H1 (cell line): ENCODE measurements at places on chromosomes 2 and 18. TPM values are rescaled to one million over a fixed set of nuclear protein-coding genes. Genes with fewer than 3 reads are reported as not detected.

The GPR55 gene
- not detected in 2 replicates for total RNA-seq

The CHRNA1 gene
- 0.15 TPM in 1 of 2 replicates, not detected in the other for total RNA-seq

DNA sequence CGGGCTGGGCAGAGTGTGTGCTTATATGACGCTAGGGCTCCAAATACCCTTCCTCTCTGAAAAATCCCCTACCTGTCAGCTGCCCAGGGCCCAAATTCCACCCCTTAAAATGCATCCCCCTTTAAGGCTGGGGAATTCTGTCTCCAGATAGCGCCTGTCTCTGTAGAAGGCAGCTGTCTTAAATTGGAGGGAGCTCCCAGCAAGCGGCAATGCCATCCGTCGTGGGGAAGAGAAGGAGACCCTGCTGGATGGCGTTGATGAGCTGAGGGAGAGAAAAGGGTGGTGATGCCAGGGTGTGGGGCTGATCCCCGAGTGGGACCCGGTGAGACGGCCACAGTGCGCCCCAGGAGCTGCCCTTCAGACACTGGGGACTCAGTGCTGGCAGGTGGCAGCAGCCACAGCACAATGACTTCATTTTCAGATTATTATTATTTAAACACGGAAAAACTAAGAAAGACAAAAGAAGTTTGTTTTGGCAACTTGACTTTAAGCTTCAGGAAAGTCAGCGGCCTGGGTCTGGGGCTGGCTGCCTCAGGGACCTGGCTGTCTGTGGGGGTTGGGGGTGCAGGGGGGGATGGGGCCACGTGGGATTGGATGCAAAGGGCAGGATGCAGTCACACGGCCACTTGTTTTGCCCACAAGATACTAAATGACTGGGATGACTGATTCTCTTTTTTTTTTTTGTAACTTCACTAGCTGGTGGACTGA lies 152.8 kb downstream of the TFCP2L1 start:
- peaks cover 16% of the 10 kb centered on the region for H3K4me1 ChIP-seq
- H3K4me3 ChIP-seq, result no peak overlapping the region
- H3K27me3 ChIP-seq, result peaks cover 6% of the 10 kb centered on the region; the same call in 1 of the 2 replicates
- DNase-seq, result no peak

DNA sequence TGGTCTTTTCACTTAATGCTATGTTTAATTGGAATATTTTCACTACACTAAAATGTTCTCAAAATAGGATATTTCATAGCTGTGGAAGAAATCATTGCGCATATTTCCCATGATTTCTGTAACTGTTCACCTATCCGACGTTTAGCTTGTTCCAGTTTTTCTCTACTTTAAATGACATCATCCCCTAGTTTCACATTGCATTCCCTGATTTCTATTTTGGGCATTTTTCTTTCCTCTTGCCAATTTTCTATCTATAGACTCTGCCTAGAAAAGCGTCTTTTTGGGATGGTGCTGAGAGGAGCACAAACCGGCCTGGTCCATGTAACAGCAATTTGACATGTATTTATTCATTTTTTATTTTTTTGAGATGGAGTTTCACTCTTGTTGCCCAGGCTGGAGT lies 163.4 kb downstream of the SH3RF3 start:
- H3K36me3 ChIP-seq, result no peaks in the 10 kb centered on the region
- no peak overlapping the region for H3K4me3 ChIP-seq
- H3K27me3 ChIP-seq, result no peaks in the 10 kb centered on the region
- no peak overlapping the region for H3K27ac ChIP-seq
- H3K4me1 ChIP-seq, result no peaks in the 10 kb centered on the region
- no peak for DNase-seq

DNA sequence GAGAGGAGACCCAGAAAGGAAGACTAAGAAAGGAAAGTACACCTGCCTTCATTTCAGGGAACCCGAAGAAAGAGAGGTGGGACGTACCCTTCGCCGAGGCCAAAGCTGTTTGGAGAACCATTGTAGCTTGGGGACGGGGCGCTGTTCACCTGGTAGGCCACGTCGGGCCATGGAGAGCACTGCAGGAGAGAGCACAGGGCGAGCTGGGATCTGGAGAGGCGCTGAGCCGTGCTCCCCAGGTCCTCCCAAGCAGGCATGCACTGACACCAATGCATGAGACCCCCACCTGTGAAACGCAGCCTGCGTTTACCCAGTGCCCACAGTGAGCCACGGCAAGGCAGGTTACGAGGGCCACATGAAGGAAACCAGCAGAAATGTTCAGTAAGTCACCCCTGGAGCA lies 45.5 kb downstream of the TFCP2L1 start:
- H3K4me1 ChIP-seq, result no peaks in the 10 kb centered on the region
- DNase-seq, result no peak
- no peak overlapping the region for H3K4me3 ChIP-seq
- no peaks in the 10 kb centered on the region for H3K36me3 ChIP-seq
- no peaks in the 10 kb centered on the region for H3K27me3 ChIP-seq
- H3K27ac ChIP-seq, result no peak overlapping the region

The HMSD gene
- 3.0 and 4.8 TPM in 2 replicates for total RNA-seq

DNA sequence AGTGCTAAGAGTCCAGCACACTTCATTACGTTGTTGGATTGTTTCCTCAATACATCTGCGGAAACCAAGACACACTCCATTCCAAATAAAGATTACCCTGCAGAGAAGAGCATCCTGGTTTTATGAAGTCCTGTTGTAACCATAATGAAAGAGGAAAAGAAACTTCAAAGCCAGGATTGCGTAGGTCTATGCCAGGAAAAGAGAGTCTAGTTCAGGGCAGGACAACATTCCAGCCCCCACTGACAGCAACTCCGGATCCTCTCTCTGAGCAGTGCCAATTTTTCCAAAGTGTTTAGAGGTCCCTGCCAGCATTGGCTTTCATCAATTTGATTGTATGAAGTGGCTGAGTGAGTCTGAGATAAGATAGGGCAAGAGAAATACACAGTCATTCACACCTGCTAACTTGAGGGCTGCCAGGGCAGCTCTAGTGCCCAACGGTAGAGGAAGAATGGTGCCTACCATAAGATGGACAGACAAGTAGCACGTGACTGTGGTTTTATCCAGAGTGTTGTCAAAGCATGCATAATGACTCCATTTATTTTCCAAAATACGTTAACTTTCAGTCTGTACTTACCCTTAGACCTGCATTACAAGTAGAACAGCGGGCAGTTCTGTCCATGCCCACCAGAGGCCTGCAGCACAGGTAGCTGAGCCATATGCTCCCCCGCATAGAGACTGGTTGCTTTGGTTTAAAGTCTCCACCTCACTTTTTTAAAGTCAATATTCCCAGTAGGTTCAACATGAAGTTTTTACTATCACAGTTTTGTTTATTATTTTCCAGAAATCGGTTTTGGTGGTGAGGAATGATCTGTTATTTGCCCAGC lies 23.7 kb downstream of the PIEZO2 start:
- DNase-seq, result no peak
- no peaks in the 10 kb centered on the region for H3K27me3 ChIP-seq
- no peak overlapping the region for H3K4me3 ChIP-seq
- H3K4me1 ChIP-seq, result no peaks in the 10 kb centered on the region
- H3K27ac ChIP-seq, result no peak overlapping the region

The SAG gene
- total RNA-seq, result not detected in 2 replicates

DNA sequence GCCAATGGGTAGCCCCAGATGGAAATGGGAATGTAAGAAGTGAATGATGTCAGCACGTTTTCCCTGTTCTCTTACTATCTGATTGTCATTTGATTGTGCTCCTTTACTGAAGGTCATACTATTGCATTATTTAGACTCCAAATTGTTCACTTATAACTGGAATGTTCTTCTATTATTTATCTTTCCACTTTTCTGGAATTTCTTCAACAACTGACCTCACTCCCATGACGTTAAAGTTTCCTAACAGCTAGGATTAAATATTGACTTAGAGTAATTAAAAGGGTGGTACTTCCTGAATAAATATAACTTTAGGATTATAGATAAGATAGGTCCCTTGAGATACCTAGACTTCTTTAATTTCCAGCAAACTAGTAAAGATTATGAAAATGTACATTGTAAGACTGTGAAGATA lies 10.9 kb upstream of the GULP1 start:
- no peak for DNase-seq
- no peaks in the 10 kb centered on the region for H3K36me3 ChIP-seq
- H3K4me1 ChIP-seq, result peaks cover 8% of the 10 kb centered on the region; the same call in 1 of the 2 replicates
- H3K27me3 ChIP-seq, result no peaks in the 10 kb centered on the region

- no peak overlapping the region for H3K27ac ChIP-seq
- H3K36me3 ChIP-seq, result no peaks in the 10 kb centered on the region
- no peak overlapping the region for H3K4me3 ChIP-seq
- H3K27me3 ChIP-seq, result no peaks in the 10 kb centered on the region
Measured at GRCh38 chr2:224909885-224910573, 132.2 kb downstream of the DOCK10 start.

DNA sequence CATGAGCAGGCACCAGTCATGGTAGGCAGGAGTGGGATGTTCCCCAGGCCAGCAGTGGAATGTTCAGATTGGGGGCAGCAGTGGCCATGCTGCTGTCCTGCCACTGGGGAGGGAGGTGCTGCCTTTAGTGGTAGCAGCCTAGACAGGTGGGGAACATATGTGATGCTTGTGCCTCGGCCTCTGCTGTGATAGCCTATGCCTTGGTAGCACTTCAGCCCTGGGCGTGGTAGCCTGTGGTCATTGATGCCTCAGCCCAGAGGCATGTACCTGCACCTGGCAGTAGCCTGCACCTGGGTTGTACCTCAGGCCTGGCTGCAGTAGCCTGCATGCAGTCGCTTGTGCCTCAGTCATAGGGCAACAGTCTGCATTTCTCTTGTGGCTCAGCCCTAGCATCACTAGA lies 7.1 kb downstream of the RFTN2 start:
- H3K36me3 ChIP-seq, result no peaks in the 10 kb centered on the region
- no peaks in the 10 kb centered on the region for H3K27me3 ChIP-seq
- H3K4me3 ChIP-seq, result no peak overlapping the region
- peak overlapping the region; percentile 24; the same call in 1 of the 2 replicates for H3K27ac ChIP-seq
- no peaks in the 10 kb centered on the region; the same call in 1 of the 2 replicates for H3K4me1 ChIP-seq

DNA sequence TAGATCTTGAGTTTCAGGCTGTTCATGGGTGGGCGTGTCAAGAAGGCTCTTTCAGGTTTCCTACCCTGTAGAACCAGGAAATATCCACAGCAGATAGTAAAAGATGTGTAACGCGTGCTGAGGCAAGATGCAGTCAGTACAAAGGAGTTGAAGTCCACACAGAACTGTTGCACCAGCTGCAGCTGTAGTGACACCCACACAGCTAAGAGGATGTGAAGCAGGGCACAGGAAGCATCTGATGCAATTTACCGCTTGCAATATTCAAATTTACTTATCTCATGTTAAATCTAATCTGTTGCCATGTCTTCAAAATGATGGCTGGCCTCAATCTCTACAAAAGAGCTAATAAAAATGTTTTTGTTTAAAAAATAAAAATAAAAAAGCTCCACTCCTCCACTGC lies 132.8 kb downstream of the ARHGAP15 start:
- no peaks in the 10 kb centered on the region for H3K4me1 ChIP-seq
- no peaks in the 10 kb centered on the region for H3K36me3 ChIP-seq
- no peak for DNase-seq
- H3K4me3 ChIP-seq, result no peak overlapping the region
- peaks cover 1% of the 10 kb centered on the region for H3K27me3 ChIP-seq

DNA sequence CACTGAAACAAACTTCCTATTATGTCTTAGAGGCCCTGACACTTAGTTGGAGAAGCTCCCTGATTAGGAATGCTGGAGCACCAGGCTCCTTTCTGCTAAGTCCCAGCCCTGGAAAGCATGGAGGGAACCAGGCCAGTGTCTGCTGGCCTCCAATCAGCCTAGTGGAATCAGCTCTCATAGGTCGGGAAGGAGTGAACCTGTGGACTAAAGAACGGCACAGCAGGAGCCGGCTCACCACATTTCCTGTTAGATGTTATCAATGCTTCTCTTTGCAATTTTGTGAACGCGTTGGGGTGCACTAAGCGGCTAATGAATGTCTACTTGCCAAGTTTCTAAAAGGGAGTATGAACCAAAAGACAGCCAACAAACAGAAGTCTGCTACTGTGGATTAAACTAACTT lies 296.6 kb downstream of the NAPG start:
- no peak overlapping the region for H3K4me3 ChIP-seq
- H3K4me1 ChIP-seq, result no peaks in the 10 kb centered on the region
- no peak for DNase-seq

- no peaks in the 10 kb centered on the region for H3K27me3 ChIP-seq
- H3K4me3 ChIP-seq, result no peak overlapping the region
- no peak overlapping the region for H3K27ac ChIP-seq
- H3K4me1 ChIP-seq, result no peaks in the 10 kb centered on the region
- peak; percentile 70 for DNase-seq
Measured at GRCh38 chr2:27683390-27684071, 19.8 kb downstream of the SLC4A1AP start.

The DSG3 gene
- 0.06 and 0.07 TPM in 2 replicates for total RNA-seq

- H3K36me3 ChIP-seq, result no peaks in the 10 kb centered on the region
- no peaks in the 10 kb centered on the region for H3K27me3 ChIP-seq
- no peak for DNase-seq
- no peaks in the 10 kb centered on the region for H3K4me1 ChIP-seq
- H3K27ac ChIP-seq, result no peak overlapping the region
- no peak overlapping the region for H3K4me3 ChIP-seq
Measured at GRCh38 chr2:225994748-225995405, 595.4 kb downstream of the NYAP2 start.

- H3K36me3 ChIP-seq, result no peaks in the 10 kb centered on the region
- no peak overlapping the region for H3K27ac ChIP-seq
- H3K4me3 ChIP-seq, result no peak overlapping the region
Measured at GRCh38 chr18:25621682-25622081, 269.7 kb upstream of the ZNF521 start.

- H3K27me3 ChIP-seq, result no peaks in the 10 kb centered on the region
- H3K4me3 ChIP-seq, result no peak overlapping the region
- DNase-seq, result no peak
- no peak overlapping the region for H3K27ac ChIP-seq
- no peaks in the 10 kb centered on the region for H3K36me3 ChIP-seq
- H3K4me1 ChIP-seq, result no peaks in the 10 kb centered on the region
Measured at GRCh38 chr2:81396417-81397019, 1092.0 kb upstream of the LRRTM1 start.

DNA sequence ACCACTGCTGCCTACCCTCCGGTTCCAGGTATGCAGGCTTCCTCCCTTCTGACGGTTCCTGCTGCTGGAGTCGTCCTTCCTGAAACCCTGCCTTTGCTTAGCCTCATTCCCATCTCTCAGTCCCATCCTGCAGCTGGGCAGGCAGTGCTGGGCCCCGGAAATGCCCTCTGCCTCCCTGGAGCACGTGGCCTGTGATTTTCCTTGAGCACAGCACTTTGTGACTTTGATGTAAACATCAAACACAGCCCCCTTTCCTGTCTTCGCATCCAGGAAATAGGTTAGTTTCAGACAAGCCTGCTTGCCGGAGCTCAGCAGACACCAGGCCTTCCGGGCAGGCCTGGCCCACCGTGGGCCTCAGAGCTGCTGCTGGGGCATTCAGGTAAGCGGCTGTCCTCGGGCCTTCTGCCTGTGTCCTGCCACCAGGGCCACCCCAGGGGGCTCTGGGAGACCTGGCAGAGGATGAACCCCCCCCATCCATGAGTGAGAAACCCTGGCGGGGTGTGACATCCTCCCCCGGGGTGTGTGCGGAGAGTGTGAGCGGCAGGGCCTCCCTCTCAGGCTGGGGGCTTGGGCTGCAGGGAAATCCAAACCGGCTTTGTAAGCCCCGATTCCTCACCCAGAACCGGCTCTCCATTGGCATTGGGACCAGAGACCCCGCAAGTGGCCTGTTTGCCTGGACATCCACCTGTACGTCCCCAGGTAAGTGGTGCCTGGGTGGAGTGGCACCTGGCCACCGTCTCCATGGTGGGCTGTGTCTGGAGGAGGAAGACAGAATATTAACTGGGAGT lies at the start of gene ZAP70:
Gene ZAP70, plus strand, starts transcription at position 281 of the 788 bp plus-strand sequence. CDS start 10,461 bp downstream, outside the sequence.
- DNase-seq, result no peak
- H3K4me1 ChIP-seq, result peaks cover 3% of the 10 kb centered on the region; the same call in 1 of the 2 replicates
- no peaks in the 10 kb centered on the region for H3K36me3 ChIP-seq
- H3K4me3 ChIP-seq, result no peak within 1 kb of the TSS
